ENCODE measurements at places on chromosomes 16 and 17. TPM values are rescaled to one million over a fixed set of nuclear protein-coding genes. Genes with fewer than 3 reads are reported as not detected.

DNA sequence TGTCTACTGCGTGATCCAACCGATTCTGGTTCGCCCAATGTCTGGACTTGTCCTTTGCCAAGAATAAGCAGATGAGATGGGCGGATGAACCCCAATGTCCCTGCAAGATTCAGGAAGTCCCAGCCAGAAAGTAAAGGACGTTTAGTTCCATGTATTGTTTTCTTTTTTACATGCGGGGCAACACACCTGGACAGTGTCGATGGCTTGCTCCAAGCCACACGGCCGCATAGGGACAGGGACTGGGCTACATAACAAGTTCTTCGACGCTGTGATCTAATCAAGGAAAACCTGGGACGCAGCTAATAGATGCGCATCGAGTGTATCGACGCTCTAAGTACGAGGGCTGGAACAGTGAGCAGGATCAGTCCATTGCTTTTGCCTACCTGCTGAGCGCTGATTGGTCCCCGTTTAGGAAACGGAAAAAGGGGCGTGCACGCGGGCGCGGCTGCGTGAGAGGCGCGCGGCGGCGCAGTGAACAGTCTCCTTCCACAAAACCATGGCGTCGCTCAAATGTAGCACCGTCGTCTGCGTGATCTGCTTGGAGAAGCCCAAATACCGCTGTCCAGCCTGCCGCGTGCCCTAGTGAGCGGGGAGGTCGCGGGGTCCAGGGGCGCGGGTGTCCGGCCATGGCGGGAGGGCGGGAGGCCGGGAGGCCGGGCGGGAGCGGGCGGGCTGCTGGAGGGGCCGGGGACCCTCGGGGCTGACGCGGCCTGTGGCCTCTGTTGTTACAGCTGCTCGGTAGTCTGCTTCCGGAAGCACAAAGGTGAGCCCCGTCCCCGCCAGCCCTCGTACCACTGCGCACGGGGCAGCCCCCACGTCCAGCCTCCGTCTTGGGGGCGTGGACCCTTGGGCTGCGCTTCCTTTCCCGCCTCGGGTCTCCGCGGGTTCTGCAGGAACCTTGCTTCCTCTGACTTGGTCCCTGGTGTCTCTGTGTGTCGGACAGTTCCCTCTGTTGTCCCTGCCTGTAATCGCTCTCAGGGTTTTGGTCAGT is at the start of gene ZNHIT3:
ZNHIT3 (plus strand) TSS at position 478 of the 991 bp plus-strand sequence; CDS start at position 497, 19 bp downstream.
- DNase-seq = peak; percentile 80

The TLCD2 gene
- 0.15 TPM for total RNA-seq

- DNase-seq = no peak
These were observed 120.3 kb downstream of the MRM1 start for GRCh38 chr17:36721560-36722120.

GRCh38 chr17:48322060-48322459 is 108.0 kb downstream of the SKAP1 start:
- no peak for DNase-seq

The FA2H gene
- 0.27 TPM for total RNA-seq

DNA sequence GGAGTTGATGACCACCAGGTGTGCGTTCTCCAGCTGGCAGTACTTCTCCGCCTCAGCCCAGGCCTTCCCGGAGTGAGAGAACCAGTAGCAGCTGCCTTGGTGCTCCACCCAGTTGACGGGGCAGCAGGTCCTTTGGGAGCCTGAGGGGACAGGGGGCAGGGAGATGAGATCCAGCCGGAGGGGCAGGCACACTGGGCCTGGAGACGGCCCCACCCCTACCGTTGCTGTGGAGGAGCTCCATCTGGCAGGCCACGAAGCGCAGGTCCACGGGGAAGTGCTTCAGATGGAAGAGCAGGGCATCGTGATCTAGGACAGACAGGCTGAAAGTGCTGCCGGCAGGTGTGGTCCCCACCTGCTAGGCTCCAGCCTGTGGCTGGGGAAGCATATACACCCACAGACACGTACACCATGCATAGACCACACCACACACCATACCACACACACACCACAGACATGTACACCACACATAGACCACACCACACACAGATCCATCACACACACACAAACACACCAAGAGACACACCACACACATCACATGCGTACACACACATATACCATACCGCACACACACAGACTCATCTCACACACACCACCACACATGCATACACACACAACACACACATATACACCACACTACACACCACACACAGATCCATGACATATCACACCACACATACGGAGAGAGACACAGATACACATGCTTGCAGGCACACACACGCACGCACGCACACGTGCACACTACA is 7.4 kb downstream of the ASGR2 start:
- DNase-seq = no peak

The GDE1 gene
- total RNA-seq = 23.0 TPM

The MARVELD3 gene
- not detected for total RNA-seq

DNA sequence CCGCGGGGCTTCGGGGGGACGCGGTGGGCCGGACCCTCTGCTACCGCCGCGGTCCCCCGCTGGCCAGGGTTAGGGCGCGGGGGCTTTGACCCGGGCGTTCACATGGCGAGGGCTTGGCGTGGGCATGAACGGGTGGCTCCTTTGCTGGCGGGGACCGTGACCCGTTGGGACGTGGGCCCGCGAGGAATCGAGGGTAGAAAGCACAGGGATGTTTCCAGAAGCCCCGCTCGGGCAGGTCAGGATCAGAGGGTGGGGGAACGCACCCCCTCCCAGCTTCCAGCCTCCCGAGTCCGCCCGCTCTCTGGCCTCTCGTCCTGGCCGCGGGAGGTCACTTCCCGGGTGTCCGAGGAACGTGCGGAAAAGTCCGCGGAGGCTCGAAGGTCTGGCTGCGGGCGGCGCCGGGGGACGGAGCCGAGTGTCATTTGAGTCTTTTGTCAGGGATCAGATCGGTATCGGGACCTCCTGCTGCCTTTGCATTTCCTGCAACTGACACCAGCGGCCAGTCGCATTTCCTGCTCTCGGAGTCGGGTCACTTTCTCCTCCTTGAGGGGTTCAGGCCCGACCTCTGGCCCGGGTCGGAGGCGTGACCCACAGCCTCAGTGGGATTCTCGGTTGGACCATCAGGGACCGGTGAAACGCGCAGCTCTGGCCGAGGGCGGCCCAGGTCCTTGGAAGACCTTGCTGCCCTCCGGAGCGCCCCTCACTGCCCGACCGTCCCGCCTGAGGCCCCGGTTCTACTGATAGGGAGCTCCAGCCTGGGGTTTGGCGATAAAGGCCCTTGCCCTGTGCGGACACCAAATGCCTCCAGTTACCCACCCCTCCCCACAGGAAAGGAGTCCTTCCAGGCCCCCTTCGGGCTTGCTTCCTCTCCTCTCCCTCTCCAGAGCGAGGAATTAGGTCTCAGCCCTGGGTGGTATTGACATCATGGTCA is 702 bp upstream of the WNT3 start:
- no peak for DNase-seq

DNA sequence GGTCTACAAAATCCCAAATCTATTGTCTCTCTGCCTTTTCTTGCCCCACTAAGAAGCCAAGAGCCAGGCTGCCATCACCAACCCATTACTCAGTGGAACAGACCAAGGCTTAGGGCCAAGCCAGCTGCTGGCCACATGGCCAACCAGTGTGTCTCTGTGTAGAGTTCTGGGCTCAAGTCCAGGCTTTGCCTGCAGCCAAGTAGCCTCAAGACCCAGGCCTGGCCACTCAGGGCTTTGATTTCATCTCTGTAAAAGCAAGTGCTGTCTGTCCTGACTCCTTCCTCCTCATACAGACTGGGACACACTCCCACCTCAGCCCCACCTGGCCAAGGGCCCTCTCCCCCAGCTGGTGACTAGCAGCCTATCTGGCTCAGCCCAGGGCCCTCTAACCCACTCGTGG is 14.6 kb downstream of the SREBF1 start:
- no peak for DNase-seq

- no peak for DNase-seq
These were observed 27.9 kb downstream of the MYOCD start for GRCh38 chr17:12693640-12694039.

DNA sequence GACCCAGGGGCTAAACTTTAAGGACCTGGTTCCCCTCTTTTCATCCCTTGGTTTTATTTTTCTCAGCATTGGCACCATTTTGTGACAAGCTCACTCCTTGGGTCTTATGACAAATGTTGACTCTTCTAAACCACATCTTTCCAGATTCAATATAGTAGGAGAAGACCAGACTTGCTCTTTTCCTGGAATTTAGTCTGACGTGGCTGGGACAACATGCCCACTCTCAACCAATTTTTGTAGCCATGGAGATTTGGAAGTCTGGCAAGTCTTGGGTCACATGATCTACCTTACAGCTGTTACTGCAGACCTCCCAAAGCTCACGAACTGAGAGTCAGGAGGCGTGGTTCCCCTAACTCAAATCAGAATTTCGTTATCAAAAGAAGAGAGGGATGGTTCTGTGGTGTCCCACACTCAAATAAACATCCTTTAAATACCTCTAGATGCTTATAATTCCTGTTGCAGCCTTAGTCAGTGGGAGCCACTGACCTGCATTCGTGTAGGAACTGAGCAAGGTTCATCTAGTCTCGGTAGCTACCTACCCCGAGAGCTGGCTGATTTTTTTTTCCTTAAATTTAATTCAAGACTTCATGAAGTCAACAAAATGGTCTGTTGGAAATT is 683.5 kb downstream of the MAF start:
- DNase-seq = no peak

All from GM12878 (cell line).